Testis (tissue), 5 donors: ENCODE measurements at places on chromosomes 5 and 9.
A peak's percentile ranks its signal among the peaks of the same experiment; 100 is the strongest.

DNA sequence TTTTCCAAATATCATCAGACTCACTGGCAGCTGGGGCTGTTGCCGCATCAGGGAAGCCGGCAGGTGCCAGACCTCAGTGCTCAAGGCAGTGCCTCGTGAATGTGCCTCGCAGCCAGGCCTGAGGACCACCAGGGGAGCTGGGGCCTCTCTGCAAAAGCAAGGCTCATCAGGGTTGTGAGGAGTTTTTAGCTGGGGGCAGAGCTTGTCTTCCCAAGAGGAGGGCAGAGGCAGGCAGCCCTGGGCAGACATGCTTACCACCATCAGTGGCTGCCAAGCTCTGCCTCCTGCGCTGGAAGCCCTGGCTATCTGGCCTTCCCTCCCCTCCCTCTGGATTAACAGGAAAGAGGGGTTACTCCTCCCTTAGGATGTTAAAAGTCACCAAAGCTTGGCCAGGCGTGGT lies 8.8 kb upstream of the TBC1D9B start:
- DNase-seq = peak; percentile 5

DNA sequence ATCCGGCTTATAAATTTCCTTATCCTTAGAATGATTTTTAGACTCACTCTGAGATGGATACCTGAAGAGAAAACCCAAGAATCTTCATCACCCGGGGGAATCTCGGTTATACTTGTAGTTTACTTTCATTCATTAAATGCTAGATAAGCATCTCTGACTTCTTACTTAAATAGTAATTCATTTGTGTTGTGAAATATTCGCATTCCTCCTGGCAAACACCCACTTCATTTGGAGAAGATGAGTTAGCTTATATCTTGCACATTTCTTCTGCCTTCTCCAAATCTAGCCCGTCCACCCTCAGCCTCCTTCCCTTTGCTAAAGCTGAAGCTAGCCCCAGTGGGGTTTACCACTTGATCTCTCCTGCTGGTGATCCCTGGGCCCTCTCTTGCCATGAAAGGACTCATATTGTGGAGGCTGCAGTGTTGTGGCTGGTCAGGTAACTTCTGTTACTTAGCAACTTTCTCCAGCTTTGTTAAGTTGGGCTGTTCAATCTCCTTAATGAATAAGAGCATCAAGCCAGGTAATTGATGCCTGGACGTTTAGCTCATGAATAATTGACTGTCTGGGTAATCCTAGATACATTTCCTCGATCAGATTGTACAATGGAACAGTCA lies 11.3 kb upstream of the POU4F3 start:
- DNase-seq = no peak

DNA sequence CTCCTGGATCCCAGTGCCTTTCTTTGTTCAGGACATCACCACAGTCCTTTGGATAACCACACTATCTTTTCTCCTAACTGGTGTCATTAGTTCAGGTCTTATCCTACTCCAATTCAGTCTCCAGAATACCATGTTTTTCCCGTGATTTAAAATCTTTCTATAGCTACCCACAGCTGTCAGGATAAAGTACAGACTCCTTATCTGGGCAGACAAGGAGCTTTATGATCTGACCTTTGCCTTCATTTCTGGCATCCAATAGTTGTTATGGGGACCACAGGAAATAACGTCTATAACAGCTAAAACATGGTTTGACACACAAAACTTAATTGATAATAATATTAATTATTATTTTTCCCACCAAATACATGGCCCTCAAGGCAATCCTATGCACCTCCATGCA lies 125.6 kb downstream of the ARL15 start:
- no peak for DNase-seq

DNA sequence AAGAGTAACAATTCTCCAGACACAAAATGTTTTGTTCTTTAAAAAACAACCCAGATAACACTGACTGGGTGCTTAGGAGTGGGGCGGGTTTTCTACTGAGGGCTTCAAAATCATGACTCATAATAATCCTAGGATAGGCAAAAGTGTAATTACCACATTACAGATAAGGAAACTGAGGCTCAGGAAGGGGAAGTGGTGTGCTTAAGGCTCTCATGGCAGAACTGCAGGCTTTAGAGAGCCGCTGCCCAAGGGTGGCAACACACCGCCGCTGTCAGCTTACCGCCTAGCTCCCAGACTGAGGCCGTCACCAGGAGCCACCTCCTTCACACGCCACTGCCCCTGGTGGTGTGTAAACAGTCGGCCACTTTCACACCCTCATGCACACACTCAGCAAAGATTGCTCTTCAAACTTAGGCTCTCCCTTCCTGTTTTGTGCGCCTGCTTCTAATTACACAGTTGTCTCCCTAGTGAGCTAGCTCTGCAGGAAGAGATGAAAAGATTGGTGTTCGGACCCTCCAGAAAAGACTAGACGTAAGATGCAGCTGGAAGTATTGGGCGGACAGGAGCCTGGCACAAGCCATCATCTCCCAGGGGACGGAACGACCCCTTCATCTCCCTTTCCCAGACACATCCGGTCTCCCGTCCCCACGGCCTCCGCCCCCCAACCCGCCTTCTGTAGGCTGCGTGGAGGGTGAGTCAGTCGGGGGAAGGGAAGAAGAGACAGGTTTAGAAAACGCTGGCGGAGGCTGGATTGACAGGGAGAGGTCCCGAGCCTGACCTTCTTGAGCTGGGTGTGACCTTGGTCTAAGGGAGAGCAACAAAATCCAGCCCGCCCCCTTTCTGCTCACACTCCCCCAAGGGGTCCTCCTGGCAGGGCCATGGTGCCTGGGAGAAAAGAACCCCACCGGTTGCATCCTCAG lies 162.7 kb downstream of the SYK start:
- DNase-seq = peak; percentile 53

- no peak for DNase-seq
These were observed 9.0 kb downstream of the BRINP1 start for GRCh38 chr9:119360237-119360636.

DNA sequence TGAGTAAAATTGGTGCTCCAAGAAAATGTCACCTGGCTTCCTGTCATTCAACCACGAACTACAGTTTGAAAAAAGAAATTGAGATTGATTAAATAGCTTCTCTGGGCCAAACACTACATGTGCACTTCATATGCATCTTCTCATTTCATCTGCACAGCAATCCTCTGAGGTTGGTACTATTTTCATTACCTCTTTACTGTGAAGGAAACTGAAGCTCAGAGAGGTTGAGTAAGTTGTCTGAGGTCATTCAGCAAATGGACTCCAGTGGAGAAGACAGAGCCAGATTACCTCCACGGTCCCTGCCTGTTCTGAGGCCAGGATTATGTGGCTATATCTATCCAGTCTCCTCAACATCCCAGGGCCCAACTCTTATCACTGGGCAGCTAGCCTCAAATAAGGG lies 46.5 kb downstream of the SLC6A7 start:
- DNase-seq = no peak

GRCh38 chr5:912280-913091 lies 19.8 kb downstream of the TRIP13 start:
- DNase-seq = no peak

GRCh38 chr5:16612007-16612406 lies 4.8 kb downstream of the RETREG1 start:
- no peak for DNase-seq

GRCh38 chr9:16712787-16713186 lies 157.7 kb downstream of the BNC2 start:
- no peak for DNase-seq

DNA sequence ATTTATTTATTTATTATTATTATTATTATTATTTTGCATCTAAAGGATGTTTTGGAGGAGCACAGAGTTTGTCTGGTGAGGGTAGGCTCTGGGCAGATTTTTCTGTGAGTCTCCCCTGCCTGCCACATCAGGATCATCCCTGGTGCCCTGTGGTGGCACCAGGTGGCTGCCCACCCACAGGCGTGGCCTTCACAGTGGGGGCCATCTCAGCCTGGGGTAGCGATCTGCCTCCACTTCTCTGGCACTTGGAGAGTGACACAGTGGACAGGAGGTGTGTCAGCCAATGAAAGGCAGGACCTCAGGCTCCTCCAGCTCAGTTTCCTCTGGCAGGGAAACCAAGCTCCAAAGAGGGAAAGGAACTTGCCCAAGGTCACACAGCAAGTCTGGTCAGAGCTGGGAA lies 30.0 kb downstream of the SLC6A7 start:
- DNase-seq = no peak

GRCh38 chr5:59592101-59592500 lies 301.4 kb downstream of the PDE4D start:
- DNase-seq = no peak

DNA sequence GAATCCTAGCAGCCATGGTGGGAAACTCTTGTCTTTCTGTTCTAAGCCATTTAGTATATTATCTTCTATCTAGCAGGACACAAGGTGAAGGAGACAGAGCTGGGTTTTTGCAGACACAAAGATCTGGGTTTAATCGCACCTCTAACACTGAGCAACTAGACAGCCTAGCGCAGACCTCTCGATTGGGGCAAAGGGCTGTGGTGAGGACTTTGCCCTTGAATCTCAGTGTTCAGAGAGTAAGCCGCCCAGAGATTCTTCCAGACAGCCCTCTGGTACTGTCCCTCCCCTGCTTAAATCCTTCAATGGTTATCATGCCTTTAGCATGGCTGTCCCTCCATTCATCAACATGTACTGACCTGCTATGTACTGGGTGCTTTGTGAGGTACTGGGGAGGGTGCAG lies 128.1 kb downstream of the CRB2 start:
- no peak for DNase-seq

DNA sequence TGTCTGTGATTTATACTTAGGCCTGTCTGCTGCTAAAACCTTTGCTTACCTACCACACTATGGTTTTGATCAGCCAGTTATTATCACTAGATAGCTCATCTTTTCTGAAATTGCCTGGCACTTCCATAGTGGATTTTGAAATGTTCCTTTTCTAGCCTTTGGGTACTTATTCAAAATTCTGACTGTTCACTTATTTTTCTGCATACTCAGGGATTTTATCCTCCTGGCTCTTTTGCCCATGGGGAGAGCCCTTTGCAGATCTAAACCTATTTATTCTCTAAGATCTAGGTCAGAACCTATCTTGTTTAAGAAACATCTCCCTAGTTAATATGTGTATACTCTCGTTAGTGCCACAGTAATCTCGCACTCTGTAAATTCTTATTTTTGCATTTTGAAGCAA lies 103.5 kb upstream of the C9orf72 start:
- no peak for DNase-seq

- DNase-seq = no peak
These were observed 256.6 kb downstream of the TMEM38B start for GRCh38 chr9:105950894-105951293.

DNA sequence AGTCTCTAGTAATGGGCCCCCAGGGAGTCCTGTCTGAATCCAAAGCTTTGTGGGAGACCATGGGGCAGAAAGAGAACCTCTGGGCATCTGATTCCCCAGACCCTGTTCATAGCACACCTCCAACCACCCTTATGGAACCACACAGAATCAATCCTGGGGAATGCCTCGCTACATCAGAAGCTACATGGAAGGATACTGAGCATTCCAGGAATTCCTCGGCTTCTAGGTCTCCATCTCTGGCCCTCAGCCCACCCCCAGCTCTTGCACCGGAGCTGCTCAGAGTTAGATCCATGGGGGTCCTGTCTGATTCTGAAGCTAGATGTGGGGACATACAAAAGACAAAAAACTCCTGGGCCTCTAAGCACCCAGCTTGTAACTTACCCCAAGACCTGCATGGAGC lies 28.4 kb downstream of the VCP start:
- DNase-seq = no peak

GRCh38 chr9:136726631-136727191 lies 14.3 kb downstream of the DIPK1B start:
- no peak for DNase-seq

DNA sequence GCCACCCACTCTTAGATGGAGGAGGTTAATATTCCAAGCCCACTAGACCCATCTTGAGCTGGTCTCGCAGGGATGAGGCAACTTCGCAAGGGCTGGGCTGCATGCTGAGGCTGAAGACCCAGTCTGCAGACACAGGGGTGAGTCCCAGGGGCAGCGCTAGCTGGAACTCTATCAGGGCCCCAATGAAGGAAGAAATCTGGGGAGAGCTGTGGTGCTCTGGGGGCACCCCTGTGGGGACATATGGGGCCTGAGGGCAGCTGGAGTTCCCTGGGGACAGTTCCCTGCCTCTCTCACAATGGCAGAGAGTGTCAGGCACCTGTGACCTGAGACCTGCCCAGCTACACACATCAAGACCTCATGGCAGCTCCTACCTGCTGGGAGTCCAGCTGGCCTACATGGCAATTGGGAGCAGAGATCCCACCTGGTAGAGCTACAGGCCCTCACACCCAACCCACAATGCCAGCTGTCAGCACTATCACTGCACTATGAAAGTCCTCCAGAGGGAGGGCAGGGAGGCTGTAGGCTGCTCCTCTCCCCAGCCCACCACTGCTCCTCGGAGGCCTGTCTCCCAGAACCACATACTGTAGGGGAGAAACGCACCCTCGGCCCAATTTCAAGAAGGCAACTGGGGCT lies 202.2 kb downstream of the GABBR2 start:
- DNase-seq = no peak

DNA sequence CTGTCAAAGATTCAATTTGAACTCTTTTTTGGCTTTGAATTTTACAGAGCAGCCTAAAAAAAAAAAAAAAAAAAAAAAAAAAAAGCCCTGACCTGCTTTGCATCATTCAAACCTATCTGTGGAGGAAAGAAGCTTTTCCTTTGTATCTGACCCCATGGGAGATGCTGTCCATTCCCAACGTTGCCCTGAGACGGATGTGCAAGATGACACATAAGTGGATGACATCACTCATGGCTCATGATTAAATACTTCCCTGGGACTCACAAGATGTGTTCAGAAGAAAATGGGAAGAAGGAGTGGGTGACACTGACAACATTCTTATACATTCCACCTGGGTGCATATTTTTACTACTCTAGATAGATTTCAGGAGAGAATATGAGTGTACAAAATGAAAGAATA lies 245.7 kb upstream of the ELAVL2 start:
- DNase-seq = no peak

- peak; percentile 9 for DNase-seq
These were observed 196.9 kb downstream of the CACNA1B start for GRCh38 chr9:138074516-138074915.

- no peak for DNase-seq
These were observed 1.8 kb upstream of the AMACR start for GRCh38 chr5:34009610-34010009.

DNA sequence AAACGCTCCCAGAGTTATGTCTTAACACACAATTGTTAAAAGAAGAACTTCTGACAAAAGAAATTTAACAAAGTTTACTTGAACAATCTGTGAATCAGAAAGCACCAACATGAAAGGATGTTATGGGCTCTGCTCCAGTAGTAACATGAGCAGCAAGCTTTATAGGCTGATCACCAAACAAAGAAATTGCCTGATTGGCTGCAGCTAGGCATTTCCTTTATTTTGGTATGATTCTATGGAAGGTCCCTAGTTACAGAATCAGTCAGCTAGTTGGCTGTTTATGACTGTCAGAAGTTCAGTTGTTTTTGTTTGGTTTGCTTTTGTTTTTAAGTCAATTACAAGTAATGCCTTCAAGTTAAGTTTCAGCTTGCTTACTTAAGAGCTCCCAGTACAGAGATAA lies 102.4 kb upstream of the SMC2 start:
- no peak for DNase-seq

- DNase-seq = no peak
These were observed 32.3 kb downstream of the MACIR start for GRCh38 chr5:103290846-103291245.
